ENCODE measurements at places on chromosomes 5 and 9.

GRCh38 chr5:2627867-2628266, 123.6 kb downstream of the IRX2 start:
- no peak for DNase-seq

- no peak for DNase-seq
Observed at GRCh38 chr9:4321554-4321953, 21.7 kb upstream of the GLIS3 start.

DNA sequence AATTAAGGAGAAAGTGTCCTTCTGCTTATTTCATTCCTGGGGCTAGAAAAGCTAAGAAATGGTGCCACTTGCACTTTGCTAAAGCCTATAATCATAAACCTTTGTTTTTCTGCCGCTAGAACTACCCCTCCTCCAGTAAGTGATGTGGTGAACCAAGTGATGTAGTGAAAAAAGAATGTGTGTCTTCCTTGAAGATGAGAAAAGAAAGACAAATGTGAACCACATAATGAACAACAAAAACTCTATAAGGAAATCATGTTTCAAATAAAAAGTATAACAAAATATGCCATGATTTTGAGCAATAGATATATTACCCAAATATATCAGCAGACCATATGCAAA, 179.0 kb upstream of the SGCD start:
- no peak for DNase-seq

DNA sequence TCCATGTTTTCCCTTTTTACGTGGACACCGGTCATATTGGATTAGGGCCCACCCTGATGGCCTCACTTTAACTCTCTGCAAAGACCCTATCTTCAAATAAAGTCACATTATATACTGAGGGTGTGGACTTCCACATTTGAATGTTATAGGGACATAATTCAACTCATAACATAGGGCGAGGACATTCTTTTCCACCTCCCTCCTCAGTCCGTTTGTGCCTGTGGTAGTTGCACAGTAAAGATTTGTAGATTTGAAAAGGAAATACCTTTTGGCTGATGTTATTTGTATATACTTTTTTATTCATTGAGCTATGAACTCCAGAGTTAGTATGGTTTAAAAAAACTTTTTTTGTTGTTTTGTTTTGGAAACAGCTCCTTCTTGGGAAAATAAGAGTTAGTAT, 51.0 kb upstream of the DHFR start:
- no peak for DNase-seq

DNA sequence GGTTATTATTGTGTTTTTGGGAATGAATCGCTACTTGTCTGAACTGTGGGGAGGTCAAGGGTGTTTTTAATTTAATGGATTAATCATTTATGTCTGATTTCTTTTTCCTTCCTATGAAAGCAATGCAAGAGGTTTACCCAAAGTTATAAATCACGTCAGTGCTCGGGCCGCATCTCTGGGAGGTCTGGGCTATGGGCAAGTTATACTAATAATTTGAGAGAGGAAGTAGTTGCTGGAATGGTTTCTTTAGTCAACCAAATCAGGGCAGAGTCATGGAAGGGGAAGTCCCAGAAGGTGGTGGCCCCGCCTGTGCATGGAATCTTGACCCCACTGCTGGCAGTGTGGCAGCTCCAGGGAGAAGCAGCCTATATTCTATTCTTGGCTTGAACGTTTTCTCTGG, 180.2 kb downstream of the HSPA4 start:
- no peak for DNase-seq

GRCh38 chr5:1897816-1898450, 15.2 kb upstream of the IRX4 start:
- no peak for DNase-seq

DNA sequence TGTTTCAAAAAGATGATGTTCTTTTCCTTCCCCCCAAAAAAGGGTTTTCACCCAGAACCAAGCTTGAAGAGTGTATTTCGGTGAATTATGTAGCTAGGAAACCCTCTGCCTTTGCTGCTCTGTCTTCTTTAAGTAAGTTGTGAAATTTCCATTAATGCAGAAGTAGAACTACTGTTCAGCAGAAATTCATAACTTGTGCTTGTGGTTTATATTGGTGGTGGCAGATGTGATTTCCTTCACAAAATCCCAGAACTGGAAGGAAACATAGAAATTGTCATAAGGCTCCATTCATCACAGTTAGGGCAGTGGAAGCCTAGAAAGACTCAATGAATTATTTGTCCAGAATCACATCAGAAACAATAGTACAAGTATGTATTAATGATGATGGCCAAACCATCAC, 42.1 kb upstream of the DAB2 start:
- no peak for DNase-seq

DNA sequence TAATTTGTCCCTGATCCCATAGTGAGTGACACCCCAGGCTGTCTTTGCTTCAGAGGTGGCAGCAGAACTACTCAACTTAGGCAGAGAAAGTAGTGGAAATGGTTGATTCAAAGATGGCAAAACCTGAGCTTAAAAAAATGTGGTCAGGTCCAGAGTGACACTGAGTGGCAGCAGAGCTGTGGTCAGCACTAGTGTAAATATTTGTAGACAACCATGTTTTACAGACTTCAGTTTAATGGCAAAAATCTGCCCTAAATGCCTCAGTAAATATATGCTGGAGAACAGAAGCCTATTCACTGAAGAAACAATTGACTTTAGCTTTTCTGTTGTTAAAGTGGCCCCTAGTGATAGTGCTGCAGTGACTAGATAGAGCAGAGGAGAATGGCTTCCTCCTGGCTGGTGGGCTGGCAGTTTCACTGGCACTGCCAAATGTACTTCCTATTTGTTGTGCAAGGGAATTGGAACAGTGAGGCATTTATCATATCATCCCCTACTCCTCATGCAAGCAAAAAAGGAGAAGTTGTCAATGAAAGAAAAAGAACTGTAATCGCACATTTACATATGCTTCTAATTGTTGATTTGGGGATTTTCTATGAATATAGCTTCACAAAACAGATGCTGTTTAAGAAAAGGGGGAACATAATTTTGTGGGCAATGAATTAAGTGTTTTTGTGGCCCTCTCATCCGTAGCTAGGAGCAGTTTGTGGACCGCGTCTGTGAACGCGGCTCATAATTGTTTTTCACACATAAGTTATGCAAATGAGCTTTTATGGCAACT, 12.0 kb downstream of the PBX3 start:
- DNase-seq, result no peak

DNA sequence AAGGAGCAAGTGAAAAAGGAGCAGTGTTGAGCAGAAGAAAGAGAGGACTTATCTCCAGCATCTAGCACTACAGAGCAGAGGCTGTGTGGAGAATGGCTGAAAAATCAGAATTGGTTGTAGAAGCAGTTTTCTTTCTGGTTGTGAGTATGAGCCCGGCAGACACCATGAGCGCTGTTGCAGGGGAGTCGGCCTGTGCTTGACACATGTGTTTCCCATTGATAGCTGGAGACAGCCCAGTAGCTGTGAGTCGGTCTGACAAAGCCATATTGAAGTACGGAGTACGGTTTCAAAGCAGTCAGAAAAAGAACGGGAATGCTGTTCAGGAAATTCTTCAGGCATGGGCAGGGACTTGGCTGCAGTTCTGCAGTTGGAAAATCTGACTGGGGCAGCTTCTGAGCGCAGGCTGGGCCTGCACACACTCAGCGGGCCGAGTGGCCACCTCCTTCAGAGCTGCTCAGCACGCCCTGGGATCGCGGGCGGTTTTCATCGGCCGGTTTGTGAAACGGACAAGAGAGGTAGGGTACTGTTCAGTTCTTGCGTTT, at the start of gene SGCD:
SGCD (plus strand) TSS at position 447 of the 542 bp plus-strand sequence.
- DNase-seq, result no peak

- no peak for DNase-seq
Observed at GRCh38 chr5:89292487-89292886, 409.5 kb upstream of the MEF2C start.

DNA sequence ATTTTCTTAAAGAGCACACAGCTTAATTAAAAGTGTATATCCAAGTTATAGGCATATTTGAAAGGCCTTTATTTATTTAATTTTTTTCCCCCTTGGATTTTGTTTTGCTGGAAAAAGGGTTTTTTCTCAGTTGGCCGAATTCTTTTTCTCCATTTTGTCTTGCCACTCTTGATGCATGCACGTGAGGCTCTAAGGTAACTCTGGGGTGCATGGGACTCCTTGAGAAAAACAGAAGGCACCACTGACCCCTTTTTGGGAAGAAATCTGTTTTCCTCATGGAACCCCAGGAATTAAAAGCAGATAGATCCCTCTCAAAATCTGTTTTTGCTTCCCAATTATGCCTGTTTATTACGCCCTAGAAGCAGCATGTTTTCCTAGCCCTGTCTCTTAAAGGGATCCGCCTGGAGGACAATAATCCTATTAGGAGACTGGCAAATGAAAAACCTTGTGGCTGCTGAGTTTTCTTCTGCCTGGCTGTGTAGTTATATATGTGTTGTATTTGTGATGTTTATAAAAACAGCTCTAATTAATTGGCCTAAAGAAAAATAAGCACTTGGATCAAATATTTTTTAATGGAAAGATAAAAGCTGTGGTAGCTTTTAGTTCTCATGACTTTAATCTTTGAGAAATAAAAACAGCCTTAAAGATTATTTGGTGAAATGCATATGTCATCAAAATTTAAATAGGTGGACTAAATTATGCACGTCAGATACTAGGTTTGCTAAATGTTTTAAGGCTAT, 435.1 kb upstream of the CDH9 start:
- DNase-seq, result no peak

DNA sequence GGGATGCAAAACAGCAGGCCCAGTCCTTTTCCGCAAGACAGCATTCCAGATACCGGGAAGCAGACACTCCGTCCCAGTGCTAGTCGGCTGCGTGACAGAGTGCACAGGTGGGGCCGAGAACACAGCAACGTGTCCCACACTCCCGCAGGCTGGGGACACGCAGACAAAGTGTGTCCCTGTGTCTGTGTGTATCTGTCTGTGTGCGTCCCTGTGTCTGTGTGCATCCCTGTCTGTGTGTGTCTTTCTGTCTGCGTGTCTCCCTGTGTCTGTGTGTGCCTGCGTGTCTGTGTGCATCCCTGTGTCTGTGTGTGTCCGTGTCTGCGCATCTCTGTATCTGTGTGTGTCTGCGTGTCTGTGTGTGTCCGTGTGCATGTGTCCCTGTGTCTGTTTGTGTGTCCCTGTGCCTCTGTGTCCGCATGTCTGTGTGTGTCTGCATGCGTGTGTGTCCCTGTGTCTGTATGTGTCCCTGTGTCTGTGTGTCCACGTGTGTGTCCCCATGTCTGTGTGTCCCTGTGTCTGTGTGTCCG, 137.0 kb downstream of the MRPL36 start:
- DNase-seq, result no peak

DNA sequence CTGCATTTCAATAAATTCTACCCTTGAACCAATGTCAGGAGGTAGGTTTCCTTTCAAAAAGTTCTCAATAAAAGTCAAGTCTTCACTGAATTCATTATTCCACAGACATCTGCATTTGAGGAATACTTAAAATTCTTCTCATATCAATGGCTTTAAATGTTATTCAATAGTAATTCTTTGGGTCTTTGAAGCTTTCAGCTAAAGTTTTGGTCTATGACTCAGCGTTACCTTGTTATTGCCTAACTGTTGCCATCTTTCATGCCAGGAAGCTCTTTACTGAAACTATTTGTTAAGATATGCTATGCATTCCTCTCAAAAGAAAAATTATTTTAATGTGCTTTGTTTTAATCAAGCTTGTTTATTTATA, 170.5 kb downstream of the NNT start:
- no peak for DNase-seq

GRCh38 chr5:16626696-16627264, 10.0 kb upstream of the RETREG1 start:
- no peak for DNase-seq

DNA sequence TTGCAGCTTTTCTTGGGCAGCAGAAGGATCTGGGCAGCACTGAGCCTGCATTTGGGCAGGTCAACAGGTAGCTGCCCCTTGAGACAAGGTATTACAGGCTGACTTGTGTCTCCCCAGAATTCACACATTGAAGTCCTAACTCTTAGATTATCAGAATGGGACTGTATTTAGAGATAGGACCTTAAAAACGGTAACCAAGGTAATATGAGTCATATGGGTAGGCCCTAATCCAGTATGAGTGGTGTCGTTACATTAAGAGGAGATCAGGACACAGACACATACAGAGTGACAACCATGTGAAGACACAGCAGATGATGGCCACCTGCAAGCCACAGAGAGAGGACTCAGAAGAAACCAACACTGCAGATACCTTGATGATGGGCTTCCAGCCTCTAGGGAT, 3.2 kb downstream of the C1QTNF2 start:
- DNase-seq, result no peak

DNA sequence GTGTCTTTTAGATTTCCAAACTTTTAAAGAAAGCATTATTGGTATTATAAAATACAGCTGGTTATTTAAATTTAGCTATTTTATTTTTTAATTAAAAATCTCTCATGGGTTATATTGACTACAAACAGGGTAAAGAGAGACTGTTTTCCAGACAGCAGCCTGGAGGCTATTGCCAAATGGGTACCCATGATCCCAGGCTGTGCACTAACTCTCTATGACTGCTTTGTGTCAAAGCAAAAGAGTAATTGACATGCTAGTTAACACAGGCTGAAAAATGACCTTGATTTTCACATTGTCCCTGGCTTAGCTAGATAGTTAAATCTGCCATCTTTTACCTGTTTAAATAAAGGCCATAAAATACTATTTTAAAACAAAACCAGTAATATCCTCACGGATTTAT, 589.7 kb downstream of the ANXA1 start:
- no peak for DNase-seq

GRCh38 chr5:75265731-75266130, 29.1 kb upstream of the ANKRD31 start:
- DNase-seq, result no peak

GRCh38 chr9:81678088-81678487, 11.3 kb downstream of the TLE1 start:
- no peak for DNase-seq

DNA sequence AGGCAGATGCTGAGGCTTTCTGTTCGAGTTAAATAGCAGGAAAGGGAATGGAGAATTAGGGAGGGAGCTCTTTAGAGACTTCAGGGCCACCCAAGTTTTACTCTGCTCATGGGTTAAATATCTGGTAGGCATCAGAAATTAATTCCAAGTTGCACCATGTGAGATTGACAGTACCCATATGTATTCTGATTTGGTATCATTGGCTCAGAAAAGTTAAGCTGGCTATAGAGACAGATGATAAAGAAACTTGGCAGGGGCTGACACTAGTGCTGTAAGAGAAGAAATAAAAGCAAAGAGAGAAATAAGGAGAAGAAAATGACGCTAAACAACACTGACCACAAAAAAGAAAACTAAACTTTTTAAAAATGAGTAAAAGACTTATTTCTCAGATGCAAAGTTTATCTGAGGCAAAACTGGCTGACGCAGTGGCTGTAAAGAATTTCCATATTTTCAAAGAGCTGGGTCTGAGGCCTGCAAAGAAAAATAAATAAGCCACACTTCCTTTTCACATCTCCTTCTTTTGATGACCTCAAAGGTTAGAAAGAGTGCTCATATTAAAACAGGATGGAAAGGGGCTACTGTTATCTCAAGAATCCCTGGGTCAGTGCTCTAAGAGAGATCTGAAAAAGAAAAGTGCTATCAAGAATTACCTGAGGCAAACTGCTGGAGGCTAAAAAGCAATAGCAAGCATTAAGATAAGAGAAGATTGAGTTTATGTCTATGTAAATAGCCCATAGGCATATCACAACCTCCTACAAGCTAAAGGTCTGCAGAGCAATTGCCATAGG, 399.0 kb upstream of the MEF2C start:
- no peak for DNase-seq
